ENCODE measurements at places on chromosomes 11 and 22.

DNA sequence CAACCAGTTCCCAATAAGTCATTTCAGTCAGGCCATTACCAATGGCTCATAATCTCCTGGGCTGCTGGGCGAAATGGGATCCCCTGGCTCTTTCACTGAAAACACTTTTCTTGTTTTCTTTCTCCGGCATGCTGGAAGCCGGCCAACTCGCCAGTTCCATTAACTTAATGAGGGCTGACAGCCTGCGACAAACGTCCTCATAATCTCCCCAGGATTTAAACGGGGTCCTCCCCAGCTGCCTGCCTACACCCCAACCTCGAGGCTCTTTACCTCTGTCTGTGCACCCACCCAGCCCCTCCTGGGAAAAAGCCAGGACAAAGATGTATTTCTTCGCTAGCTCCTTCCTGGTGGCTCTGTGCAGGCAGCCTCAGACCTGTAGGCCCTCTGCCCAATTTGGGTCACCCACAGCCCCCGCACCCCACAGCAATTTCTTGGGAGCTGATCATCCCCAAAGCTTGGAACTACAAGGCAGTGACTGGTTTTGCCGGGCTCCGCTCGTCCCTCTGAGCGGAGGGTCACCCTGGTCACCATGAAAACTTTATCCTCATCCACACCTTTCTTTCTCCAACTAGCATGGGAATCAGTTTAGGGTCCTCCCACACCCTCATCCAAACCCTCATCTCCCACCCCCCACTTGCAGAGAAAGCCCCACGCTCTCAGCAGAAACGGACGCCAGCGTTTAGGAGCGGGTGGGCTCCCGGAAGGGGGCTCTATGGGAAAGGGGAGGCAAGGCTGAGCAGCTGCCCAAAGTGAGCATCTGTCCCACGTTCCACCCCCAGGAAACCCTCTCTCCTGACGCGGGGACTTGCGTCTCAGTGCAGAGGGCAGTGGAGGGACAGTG lies 51.1 kb upstream of the KCNQ1OT1 start:
- DNase-seq = no peak

DNA sequence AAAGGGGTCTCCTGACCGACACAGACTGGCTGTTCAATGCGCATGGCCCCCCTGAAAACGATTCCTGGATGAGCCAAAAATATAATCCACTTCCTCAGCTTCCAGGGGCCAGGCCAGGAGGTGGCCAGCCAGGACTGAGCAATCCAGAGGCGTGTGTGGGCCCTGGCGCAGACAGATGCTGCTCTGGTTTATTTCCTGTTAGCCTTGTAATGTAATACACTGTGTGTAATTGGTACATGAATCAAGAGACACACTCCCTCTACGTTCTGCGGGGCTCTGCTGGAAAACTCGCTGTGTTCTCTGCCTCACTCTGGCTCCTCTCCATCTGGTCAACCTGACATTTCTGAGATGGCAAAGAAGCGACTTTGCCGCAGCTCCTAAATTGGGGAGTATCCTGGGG lies 26.3 kb upstream of the ISX start:
- no peak for DNase-seq

DNA sequence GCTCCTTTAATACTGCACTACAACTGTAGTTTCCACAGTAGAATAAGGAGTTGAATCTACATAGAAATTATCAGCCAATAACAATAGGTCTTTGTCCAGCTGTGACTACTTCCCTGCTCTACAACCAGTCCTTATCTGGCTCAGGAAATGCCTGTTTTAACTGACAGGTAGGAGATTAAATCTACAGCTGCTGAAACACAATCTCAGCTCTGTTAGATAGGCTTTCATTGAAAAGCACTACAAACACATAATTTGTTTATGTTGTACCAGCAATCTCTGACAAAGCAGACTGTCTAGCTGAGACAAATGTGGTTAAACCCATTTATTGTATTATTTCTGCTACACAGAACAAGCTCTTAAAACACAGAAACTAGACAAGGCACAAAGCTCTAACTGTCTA lies 230.0 kb downstream of the SOX6 start:
- no peak for DNase-seq

DNA sequence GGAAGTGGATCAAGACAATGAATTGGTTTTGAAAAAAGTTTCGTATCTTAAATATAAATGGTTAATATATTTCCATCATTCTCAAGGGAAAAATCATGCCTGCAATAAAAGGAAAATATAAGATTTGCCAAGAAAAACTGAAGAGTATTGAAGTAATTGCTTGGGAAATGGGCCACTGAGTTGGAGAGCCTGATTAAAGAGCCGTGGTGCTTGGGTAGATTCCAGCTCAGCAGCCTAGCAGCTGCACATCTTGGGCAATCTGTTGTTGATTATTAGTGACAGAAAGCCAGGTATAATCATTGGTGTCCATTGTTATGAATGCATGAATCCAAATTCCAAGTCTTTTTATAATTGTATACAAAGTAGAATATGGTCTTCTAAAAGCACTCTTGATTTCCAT lies 800.9 kb upstream of the CHORDC1 start:
- DNase-seq = no peak

DNA sequence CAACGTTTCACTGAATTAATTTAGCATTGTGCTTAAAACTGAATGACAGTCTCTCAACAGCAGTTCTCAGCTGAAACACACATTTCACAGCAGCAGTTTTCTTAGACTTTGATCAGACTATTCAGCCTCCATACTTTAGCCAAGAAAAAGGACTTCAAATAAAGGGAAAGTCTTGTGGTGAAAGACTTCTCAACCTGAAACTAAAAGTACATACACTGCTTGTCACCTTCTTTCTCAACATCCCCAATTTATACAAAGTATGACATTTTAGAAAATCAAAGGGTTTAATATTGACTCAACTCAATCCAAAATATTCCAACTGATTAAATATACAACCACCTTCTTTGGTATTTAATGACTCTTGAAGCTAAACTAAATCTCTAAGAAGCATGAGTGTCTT lies 419.0 kb downstream of the LRRC4C start:
- DNase-seq = no peak

- no peak for DNase-seq
These were observed 1075.5 kb downstream of the OPCML start for GRCh38 chr11:132456751-132457328.

- no peak for DNase-seq
These were observed 17.5 kb downstream of the KCNJ5 start for GRCh38 chr11:128908391-128909246.

DNA sequence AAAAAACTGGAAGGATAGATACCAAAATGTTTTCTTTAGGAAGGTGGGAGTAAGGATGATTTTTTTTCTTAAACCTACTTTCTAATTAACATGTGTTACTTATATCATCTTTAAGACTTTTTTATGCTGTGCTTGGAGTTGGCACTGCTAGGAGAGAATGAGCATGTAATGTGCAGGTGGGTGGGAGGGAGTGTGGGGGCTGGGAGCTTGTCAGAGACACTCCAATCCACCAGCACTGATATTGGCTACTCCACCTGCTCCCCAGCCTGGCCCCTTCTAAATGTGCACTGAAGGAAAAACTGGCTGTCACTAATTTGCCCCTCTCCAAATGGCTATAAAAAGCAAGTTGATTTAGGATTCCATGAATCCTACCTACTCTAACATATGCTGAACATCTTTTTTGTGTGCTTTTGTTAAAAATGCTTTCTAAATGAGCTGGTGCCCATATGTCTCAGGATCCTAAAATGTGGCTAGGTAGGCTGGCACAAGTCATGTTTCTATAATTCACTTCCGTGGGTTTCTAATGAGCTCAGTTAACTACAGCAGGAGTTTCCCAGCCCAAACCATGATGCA lies 44.3 kb upstream of the BMAL1 start:
- DNase-seq = no peak
